Subcutaneous preadipocyte (primary cell): ENCODE measurements at places on chromosomes 1 and 21. TPM values are rescaled to one million over a fixed set of nuclear protein-coding genes. Genes with fewer than 3 reads are reported as not detected.

NBPF6 gene
- not detected in 2 replicates for total RNA-seq

CRABP2 gene
- 27.2 and 45.6 TPM in 2 replicates for total RNA-seq

DENND2C gene
- total RNA-seq, result 2.5 and 3.7 TPM in 2 replicates

CRYAA gene
- total RNA-seq, result not detected in 2 replicates

MROH9 gene
- total RNA-seq, result 0.37 TPM in 1 of 2 replicates, not detected in the other

PROX1 gene
- total RNA-seq, result 0.20 and 0.37 TPM in 2 replicates

DOP1B gene
- total RNA-seq, result 7.4 and 10.7 TPM in 2 replicates

LRRC39 gene
- total RNA-seq, result 0.37 and 0.39 TPM in 2 replicates

CD58 gene
- 16.8 and 23.1 TPM in 2 replicates for total RNA-seq

AGO3 gene
- total RNA-seq, result 11.4 and 14.3 TPM in 2 replicates

ALG14 gene
- 2.9 TPM in 2 replicates for total RNA-seq

GUK1 gene
- total RNA-seq, result 295 and 463 TPM in 2 replicates

SPRR4 gene
- total RNA-seq, result not detected in 2 replicates

OR2L13 gene
- not detected in 2 replicates for total RNA-seq

LDLRAD1 gene
- total RNA-seq, result not detected in 2 replicates

LCE1F gene
- not detected in 2 replicates for total RNA-seq

EDARADD gene
- not detected in 2 replicates for total RNA-seq

CKS1B gene
- 72.5 and 86.0 TPM in 2 replicates for total RNA-seq

CFAP126 gene
- total RNA-seq, result not detected in 2 replicates
